ENCODE measurements at places on chromosomes 7 and 10. TPM values are rescaled to one million over a fixed set of nuclear protein-coding genes. Genes with fewer than 3 reads are reported as not detected.

GRCh38 chr10:124588736-124589490, 127.3 kb downstream of the LHPP start:
- H3K27ac ChIP-seq = peak overlapping the region; percentile 33
- no peaks in the 10 kb centered on the region for H3K36me3 ChIP-seq
- H3K4me1 ChIP-seq = peaks cover 14% of the 10 kb centered on the region
- no peak overlapping the region for H3K4me3 ChIP-seq

ASZ1 gene
- total RNA-seq = 6.1 TPM

CCL24 gene
- not detected for total RNA-seq

HIP1 gene
- 40.8 TPM for total RNA-seq

SRGN gene
- total RNA-seq = 29.1 TPM

DNA sequence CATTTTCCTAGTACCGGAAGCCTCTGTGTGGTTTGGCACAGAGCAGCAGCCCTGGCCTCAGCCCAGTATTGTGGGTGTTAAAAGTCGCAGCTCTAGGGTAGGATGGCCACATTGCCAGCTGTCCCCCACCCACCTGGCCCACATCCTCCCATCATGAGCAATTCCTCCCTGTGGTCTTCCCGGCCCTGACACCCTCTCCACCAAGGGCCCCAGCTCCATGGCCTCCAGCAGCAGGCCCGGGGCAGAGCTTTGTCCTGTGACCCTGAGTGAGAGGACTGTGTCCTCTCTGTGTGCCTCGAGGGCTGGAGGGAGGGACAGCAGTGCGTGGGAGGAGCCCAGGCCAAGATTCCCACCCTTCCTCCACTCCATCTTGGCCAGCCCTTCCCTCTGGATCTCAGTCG, 93.7 kb downstream of the MYL10 start:
- H3K4me1 ChIP-seq = no peaks in the 10 kb centered on the region
- no peak overlapping the region for H3K4me3 ChIP-seq
- no peaks in the 10 kb centered on the region for H3K27me3 ChIP-seq
- no peak for DNase-seq

GRCh38 chr7:55152516-55152915, 133.7 kb downstream of the EGFR start:
- H3K4me3 ChIP-seq = no peak overlapping the region
- H3K27me3 ChIP-seq = no peaks in the 10 kb centered on the region
- no peak for DNase-seq
- H3K36me3 ChIP-seq = no peaks in the 10 kb centered on the region
- H3K27ac ChIP-seq = no peak overlapping the region

GRCh38 chr10:113140143-113141011, 190.3 kb downstream of the TCF7L2 start:
- no peak overlapping the region for H3K27ac ChIP-seq
- no peaks in the 10 kb centered on the region for H3K36me3 ChIP-seq
